ENCODE measurements at places on chromosomes 1 and 21. TPM values are rescaled to one million over a fixed set of nuclear protein-coding genes. Genes with fewer than 3 reads are reported as not detected.

DNA sequence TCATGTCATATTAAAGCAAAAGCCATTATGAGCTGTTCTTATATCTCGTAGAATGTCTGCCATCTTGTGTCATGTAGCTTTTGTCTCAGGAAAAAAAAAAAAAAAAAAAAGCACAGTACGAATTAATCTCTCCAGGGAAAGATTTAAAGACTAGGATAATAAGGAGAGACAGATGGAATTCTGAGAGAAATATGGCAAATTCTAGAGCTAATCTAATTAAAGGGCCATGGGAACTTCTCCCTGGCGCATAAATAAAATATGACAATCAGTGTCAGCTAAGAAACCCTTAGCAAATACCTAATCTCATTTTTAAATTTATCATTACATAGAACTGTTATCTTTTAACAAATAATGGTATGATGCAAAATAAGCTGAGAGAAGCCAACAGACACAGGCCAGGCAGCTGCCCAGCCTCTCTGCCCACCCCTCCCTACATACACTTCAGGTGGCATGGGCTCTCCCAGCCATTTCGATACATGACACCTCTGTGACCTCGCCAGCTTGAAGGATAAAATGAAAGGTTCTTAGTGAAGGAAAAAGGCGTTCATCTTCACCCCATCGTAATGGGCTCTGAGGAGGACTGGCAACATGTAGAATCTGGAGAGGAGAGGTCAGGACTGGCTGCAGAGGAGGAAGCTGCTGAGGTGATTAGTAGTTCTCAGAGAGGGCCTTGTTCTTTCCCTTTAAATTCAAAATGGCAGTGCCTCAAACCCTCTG, 39.8 kb downstream of the DISC1 start:
- H3K4me1 ChIP-seq, result peaks cover 9% of the 10 kb centered on the region
- no peaks in the 10 kb centered on the region for H3K27me3 ChIP-seq
- H3K4me3 ChIP-seq, result no peak overlapping the region
- peaks cover 26% of the 10 kb centered on the region for H3K36me3 ChIP-seq

- H3K36me3 ChIP-seq, result no peaks in the 10 kb centered on the region
- no peak overlapping the region for H3K27ac ChIP-seq
- no peaks in the 10 kb centered on the region for H3K27me3 ChIP-seq
- H3K4me3 ChIP-seq, result no peak overlapping the region
Observed at GRCh38 chr1:44625348-44625747, 48.9 kb downstream of the TMEM53 start.

DNA sequence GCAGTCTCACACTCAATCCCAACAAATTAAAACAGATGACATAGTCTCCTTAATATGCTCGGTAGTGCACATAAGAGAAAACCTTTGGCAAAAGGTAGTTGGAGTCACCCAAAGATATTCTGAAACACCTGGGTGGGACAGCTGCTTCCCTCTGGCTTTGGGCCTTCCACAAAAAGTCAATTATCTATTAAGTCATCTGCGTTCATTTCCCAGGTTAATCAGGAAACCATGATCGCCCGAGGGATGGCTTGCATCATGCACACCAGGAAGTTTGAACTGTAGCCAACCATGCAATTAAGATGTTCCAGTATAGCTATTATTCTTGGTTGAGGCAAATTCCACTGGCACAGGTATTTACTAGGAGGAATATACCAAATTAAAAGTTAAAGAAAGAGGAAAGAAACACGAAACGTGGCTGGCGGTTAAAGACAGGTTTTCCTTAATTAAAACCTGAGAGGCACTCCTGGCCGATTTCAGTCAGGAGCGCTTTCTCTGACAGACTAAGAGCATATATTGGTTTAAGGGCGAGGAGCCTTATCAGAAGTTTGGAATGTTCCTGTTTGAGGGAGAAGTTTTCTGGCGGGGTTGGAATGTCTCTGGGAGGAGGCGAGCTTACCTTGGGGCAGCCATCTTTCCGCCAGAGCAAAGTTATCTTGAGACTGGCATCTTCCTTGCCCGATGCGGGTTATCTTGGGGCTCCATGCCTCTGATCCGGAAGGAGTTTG, 19.9 kb downstream of the CLDN17 start:
- H3K4me1 ChIP-seq, result no peaks in the 10 kb centered on the region
- H3K27ac ChIP-seq, result no peak overlapping the region
- no peaks in the 10 kb centered on the region for H3K27me3 ChIP-seq
- H3K36me3 ChIP-seq, result no peaks in the 10 kb centered on the region
- no peak for DNase-seq

DNA sequence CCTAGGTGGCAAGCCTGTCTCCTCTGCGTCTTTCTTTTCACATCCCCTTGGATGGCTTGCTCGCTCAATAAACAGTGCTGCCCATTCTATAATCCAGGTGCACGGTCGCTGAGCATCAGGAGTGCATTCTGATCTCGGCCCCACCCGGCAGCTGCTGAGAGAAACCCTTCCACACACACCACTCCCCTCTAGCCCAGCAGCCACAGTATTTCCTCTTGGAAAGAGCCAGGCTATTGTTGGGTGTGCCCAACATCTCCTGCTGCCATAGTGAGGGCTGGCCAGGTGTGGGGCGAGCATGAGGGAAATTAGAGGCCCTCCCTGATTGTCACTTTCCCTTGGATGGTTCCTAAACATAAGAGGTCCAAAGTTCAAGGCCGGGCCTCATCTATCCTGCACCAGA, 24.7 kb downstream of the GPA33 start:
- no peaks in the 10 kb centered on the region for H3K27me3 ChIP-seq
- peaks cover 3% of the 10 kb centered on the region for H3K4me1 ChIP-seq
- H3K4me3 ChIP-seq, result no peak overlapping the region
- no peak for DNase-seq
- H3K27ac ChIP-seq, result no peak overlapping the region
- no peaks in the 10 kb centered on the region for H3K36me3 ChIP-seq

DNA sequence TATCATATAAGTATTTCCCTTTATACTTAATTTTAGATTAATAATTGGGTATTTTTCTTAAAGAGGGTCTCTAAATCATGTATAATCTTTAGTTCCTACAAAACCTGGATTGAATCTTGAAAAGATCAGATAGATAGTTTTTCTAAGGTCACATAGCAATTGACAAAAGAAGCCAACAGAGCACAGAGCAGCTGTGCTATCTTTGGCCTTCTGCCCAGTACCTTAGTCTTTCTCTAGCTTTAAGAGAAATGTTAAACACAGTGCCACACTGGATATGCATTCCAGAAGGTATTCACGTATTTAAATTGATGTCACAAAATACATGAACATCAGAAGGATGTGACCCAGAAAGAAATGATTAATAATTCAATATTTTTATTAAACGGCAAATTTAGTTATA, 86.8 kb downstream of the C21orf91 start:
- no peak overlapping the region for H3K27ac ChIP-seq
- no peak overlapping the region for H3K4me3 ChIP-seq
- peaks cover 4% of the 10 kb centered on the region for H3K36me3 ChIP-seq
- DNase-seq, result no peak
- peaks cover 2% of the 10 kb centered on the region for H3K4me1 ChIP-seq

The NTMT2 gene
- total RNA-seq, result not detected

The BARHL2 gene
- total RNA-seq, result not detected

The LAD1 gene
- not detected for total RNA-seq

The TRIM67 gene
- total RNA-seq, result not detected
